ENCODE measurements at places on chromosomes 4 and X.

GRCh38 chrX:65695849-65696449 is 28.5 kb downstream of the MSN start:
- no peak for DNase-seq

DNA sequence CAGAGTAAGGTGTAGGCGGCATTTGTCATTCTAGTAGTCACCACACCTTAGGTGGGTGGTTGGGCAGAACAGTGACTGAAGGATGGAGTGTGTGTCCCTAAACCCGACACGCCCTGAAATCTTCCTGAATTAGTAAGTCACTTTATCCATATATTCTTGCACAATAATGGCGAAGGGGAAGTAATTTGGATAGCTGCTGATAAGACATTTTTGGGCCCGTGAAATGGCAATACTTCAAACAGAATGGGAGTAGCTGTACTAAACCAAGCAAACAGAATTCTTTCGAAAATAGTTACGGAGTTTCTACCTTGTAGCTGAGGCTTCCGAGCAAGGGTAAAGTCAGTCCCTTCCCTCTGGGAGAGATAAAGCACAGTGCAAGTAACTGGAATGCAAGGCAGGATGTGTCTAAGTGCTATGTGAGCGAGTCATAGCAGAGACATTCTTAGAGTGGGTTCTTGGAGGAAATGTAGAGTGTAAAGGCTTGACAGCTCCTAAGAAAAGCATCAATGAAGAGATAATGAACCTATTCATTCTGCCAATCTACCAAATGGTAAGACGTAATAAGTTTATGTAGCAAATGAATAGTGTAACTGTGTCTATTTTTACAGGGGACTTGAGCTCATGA is 72.8 kb downstream of the CLCN5 start:
- DNase-seq = no peak

GRCh38 chr4:138832563-138832962 is 183.0 kb upstream of the NOCT start:
- no peak for DNase-seq

DNA sequence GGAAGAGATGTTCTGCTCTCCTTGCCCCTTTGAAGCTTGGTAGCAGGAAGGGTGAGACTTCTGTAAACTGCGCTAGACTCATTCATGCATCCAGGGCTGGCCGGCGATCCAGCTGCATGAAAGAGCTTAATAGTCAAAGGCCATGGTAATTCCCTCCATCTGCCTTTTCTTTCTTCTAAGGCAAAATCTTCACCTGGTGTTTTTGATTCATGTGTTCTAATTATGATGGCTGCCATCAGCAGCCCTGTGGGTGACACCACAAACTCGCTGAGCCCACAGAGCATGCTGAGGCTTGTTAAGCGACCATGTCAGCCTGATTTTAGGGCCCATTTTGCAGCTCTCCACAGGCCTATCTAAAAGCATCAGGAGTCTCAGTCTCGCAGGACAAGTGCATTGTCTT is 450.1 kb upstream of the TENM3 start:
- DNase-seq = no peak

DNA sequence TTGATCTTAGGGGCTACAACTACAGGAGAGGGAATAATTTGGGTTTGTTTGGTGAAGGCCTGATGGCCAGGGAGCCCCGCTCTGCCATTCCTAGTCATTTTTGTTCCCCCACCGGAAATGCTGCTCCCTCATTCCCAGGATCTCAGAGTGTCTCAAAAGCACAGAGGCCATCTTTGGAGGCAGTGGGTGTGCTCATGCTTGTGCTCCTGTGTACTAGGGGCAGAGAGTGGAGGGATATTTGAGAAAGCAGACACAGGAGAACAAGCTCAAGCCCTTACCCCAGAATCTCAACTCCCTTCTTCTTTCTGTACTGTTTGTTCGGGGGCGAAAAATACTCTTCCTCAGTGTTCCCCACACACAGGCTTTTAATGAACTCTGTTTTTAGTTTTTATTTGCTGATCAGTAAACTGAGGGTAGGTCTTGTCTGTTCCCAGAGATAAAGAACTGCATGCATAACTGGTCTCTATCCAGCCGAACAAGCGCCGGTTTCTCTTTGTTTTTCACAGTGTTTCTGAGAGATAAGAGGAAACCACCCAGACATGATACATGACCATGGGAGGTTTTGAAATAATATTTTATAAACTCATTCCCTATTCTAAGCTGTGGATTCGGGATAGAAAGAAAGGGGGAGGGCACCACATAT is 32.9 kb upstream of the XK start:
- DNase-seq = no peak

- DNase-seq = no peak
Measured at GRCh38 chr4:159297091-159297490, 194.2 kb downstream of the RAPGEF2 start.

- no peak for DNase-seq
Measured at GRCh38 chrX:113260474-113260873, 419.8 kb upstream of the AMOT start.

- peak; percentile 56 for DNase-seq
Measured at GRCh38 chr4:82865592-82865991, 25.4 kb downstream of the SEC31A start.

DNA sequence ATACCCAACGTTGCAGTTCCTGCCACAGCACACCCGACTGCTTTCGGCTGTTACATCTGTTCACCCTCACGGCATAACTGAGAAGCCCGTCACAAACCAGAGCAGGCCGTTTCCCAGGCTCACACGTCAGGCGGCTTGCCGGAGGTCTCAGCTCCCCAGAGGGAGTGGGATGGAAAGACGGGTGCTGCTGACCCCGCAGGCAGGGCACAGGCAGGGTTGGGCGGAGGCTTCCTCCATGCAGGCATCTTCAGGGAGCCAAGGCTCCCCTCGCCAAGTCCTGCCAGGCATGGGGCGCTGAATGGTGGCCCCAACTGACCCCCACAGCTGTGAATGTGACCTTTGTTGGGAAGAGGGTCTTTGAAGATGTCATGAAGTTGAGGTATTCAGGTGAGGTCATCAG is 57.5 kb downstream of the ACOX3 start:
- DNase-seq = no peak

GRCh38 chr4:69360271-69360670 is 80.0 kb downstream of the UGT2B28 start:
- DNase-seq = no peak

GRCh38 chr4:78566834-78567499 is 15.4 kb downstream of the ANXA3 start:
- DNase-seq = no peak

DNA sequence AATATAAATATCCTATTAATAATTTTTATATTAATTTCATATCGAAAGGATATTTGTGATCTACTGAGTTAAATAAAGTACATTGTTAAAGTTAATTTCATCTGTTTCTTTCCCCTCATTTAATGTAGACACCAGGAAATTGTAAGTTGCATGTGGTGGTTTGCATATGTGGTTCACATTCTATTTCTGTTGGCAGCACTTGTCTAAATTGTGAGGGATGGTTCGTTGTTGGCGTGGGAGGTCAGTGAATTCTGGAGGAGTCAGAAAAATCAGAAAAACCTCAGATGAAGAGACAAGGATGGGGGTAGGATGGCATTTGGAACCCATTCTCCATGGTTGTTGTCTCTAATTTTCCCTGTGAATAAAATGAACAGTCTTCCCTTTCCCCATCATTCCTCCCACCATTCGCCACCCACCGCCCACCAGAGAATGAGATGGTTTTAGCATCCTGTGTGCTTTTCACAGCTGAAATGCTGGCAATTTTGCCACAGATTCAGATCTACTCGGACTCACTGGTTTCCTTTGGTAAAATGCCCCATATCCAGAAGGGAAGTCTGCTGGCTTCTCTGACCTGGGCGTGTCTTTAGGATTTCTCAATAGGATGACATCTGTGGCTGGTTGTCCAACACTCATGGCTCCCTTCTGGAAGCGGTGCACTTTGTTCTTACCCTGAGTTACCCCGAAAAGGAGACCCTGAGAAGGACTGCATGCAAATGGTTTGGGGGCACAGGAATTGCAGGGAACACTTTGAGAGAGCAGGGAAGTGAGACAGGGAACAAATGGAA is 52.3 kb downstream of the LGI2 start:
- no peak for DNase-seq

GRCh38 chrX:154739952-154740465 is 10.9 kb downstream of the GAB3 start:
- DNase-seq = no peak

DNA sequence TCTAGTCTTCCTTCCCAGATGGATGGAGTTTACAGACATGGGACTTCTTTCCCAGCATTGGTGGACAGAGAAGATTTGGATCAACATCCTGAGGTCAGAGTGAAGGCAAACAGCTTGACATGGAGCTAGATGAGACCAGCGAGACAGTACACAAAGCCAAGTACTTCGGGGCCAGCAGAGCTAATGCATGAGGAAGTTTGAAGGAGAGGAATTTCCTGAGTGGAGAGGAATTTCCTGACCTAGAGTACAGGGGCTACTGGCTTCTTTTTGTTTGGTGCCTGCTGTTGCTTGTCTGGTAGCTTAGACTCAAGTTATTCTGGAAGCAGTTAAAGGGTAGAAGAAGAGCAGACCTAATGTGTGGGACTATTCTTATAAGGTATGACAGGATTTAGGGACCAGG is 69.1 kb upstream of the EOLA2 start:
- DNase-seq = no peak

DNA sequence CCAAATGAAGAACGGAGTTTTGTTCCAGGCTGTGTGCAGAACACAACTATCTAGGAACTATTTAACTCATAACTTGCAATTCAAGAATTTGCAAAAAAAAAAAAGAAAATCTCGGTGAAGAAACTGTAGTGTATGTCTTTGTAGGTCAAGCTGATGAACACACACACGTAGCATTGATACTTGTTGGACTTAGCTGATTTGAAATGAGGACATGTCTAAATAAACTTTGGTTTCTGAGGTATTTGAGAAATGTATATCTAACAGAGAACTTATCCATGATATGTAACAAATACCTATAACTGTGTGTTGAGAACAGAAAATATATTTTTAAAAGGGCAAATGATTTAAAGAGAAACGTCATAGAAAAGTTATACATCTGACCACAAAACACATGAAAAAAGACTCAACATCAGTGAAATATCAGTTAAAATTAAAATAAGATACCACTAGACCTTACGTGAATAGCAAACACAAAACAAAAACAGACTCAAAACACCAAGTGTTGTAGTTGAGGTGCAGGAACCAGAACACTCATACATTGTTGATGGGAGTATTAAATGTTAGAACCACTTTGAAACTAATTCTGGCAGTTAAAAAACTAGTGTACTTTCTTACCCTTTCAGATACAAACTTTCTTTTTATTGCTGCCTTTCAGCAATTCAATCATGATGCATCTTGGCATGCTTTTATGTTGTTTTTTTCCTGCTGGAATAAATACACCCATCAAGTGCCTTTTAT is 1535.8 kb upstream of the PCDH10 start:
- DNase-seq = no peak

GRCh38 chr4:156242390-156242789 is 288.7 kb upstream of the CTSO start:
- no peak for DNase-seq

GRCh38 chr4:8702516-8703400 is 110.2 kb downstream of the CPZ start:
- no peak for DNase-seq

GRCh38 chr4:168631241-168632162 is 134.7 kb downstream of the PALLD start:
- no peak for DNase-seq

GRCh38 chr4:26215725-26216124 is 105.1 kb upstream of the RBPJ start:
- DNase-seq = no peak

All from CD4-positive, alpha-beta T cell treated with Interferon alpha-2 for 1 hour (primary cell).